Cardiac muscle cell (in vitro differentiated cells and primary cell): ENCODE measurements at places on chromosomes 2 and 18.

GRCh38 chr2:60353406-60353800, 200.1 kb downstream of the BCL11A start:
- no peak for DNase-seq

- no peak for DNase-seq
These were observed 27.8 kb upstream of the KCNG2 start for GRCh38 chr18:79769698-79770500.

GRCh38 chr18:64333584-64333983, 184.7 kb upstream of the LINC00305 start:
- no peak for DNase-seq

GRCh38 chr2:49004036-49004626, 150.2 kb downstream of the FSHR start:
- no peak for DNase-seq

DNA sequence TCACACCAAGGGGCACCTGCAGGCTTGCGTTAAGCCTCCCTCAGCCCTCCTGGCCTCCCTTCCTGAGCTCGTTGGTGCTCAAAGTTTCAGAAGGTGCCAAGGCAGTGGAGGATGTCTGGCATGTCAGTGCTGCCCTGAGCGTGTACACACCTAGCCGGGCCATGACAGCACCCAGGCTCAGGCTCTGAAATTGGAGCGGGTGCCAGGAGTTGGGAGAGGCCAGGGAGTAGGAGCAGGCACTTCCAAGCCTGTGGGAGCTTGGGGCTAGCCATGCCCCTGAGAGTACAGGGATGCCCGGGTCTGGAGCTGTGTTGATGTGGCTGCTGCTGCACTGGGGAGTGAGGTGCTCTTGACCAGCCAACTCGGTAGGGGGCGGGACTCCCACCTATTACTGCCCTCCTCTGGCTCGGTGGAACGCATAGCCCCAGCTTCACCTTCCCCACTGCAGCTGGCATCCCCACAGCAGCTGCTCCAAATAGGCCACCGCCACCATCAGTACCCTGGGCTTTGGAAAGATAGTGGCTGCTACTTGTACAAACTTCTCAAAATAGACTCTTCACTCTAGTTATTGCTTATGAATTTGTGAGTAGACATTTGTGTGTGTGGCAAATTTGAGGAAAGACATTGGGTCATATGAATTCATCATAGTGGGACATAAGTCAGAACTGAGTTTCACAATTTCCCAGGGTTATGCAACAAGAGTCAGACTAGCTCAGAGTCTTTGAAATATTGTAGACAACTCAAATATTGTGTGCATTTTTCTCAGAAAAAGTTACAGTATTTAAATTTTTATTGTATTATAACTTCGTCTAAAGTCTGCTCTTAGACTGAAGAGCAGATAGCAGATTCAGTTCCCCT, 6.8 kb upstream of the PCARE start:
- no peak for DNase-seq

DNA sequence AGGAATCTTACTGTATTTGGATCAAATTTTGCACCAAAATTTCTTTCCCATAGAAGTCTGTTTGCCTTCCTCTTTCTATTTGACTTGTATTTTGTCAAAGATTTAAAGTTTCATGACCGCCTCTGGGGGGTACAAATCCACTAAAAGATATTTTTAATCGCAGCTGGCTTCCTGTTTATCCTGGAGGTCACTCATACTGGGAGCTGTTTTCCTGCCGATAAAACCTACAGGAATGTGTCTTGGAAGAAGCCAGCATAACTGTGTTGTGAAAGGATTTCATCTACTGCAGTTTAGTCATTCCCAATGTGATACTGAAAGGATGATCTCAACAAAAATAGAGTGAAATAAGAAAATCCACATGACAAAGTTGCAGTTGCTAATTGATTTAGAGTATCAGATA, 184.0 kb downstream of the RIT2 start:
- no peak for DNase-seq
